Activated naive CD4-positive, alpha-beta T cell treated with anti-CD3 and anti-CD28 coated beads, Interleukin-2, amount 10 ng/mL, durations not matched to agents 7 days and 5 days (primary cell): ENCODE measurements at places on chromosomes 11 and 22.
A peak's percentile ranks its signal among the peaks of the same experiment; 100 is the strongest.

DNA sequence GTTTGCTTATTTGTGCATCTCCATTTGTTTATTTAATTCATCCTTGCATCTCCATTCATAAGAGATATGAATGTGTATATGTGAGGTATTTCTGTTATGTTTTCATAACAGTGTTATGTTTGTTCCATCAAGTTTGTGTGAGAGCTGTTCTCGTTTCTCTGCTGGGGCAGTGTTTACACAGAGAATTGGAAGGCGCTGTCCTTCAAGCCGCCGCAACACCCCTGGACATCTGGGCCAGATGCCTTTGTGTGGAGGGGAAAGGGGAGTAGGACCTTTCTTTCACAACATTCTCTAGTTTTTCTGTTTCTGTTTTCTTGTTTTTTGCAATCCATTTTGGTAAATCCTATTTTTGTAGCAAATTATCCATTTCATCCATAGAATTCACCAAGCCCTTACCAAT is 7.0 kb upstream of the TM7SF2 start:
- H3K4me1 ChIP-seq = peaks cover 12% of the 10 kb centered on the region
- no peaks in the 10 kb centered on the region for H3K27me3 ChIP-seq
- H3K4me3 ChIP-seq = no peak overlapping the region
- no peak overlapping the region for H3K27ac ChIP-seq
- H3K36me3 ChIP-seq = peaks cover 25% of the 10 kb centered on the region

DNA sequence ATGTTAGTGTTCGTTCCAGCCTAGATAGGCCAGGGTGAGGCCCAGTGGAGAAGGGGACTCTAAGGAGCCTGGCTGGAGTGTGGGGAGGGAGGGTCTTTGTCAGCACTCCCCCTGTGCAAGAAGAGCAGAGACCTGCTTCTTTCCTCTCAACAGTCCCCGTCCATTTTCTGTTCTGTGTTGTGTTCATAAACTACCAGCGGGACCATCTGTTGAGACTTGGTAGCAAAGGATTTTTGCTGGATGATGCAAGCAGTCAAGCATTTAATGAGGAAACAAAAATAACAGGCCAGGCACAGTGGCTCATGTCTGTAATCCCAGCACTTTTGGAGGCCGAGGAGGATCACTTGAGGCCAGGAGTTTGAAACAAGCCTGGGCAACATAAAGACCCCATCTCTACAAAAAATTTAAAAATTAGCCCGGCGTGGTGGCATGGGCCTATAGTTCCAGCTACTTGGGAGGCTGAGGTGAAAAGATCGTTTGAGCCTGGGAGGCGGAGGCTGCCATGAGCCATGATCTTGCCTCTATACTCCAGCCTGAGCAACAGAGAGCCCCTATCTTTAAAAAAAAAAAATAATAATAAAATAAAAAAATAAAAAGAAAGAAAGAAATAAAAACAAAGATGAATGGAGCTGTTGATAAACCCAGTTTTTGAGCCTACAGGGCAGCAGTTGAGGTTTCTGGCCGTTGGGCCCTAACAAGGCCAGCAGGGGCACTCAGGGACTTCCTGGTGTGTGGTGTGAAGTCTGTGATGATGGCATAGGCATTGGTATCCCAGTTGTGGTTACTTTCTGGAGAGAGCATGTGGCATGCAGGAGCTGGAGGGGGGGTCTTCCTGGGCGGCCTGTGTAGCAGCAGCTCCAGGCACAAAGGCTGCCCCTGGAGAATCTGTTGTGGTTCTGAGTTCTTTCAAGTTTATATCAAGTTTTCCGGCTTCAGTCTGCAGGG is 1.7 kb upstream of the TXNRD2 start:
- peak overlapping the region; percentile 94 for H3K4me3 ChIP-seq
- peak overlapping the region; percentile 94 for H3K27ac ChIP-seq
- H3K36me3 ChIP-seq = peaks cover 10% of the 10 kb centered on the region
- DNase-seq = no peak
- no peaks in the 10 kb centered on the region for H3K27me3 ChIP-seq

GRCh38 chr11:117239295-117239694 is 6.8 kb downstream of the RNF214 start:
- H3K4me3 ChIP-seq = no peak overlapping the region
- no peak for DNase-seq
- no peak overlapping the region for H3K27ac ChIP-seq
- peaks cover 2% of the 10 kb centered on the region for H3K4me1 ChIP-seq
- peaks cover 20% of the 10 kb centered on the region for H3K36me3 ChIP-seq

- no peaks in the 10 kb centered on the region for H3K27me3 ChIP-seq
- H3K4me3 ChIP-seq = no peak overlapping the region
- no peak for DNase-seq
- no peaks in the 10 kb centered on the region for H3K4me1 ChIP-seq
- no peaks in the 10 kb centered on the region for H3K36me3 ChIP-seq
- H3K27ac ChIP-seq = no peak overlapping the region
Observed at GRCh38 chr11:21343204-21343603, 673.8 kb downstream of the NELL1 start.

DNA sequence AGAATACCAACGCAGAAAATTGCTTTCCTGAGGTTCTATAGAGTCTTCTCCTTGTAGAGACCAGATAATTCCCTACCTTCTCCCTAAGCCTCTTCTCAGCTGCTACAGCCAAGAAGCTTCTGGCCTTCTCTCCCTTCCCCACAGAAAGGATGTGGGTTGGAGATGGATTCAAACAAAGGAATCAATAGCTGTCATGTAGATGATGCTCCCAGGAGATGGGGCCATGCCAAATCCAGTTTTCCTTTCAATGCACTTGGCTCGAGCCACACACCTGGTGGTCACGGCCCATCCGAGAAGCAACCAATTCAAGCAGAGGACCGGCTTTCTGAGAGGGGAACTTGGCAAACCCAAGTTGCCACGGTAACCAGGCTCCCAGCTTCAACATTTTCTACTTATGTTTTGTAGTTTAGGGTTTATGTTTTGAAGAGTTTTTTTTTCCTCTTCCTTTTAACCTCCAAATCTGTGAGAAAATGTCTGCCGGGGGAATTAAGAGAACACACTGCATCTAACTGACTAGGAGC is 31.3 kb upstream of the OPCML start:
- no peak overlapping the region for H3K27ac ChIP-seq
- no peak overlapping the region for H3K4me3 ChIP-seq
- H3K4me1 ChIP-seq = no peaks in the 10 kb centered on the region
- no peaks in the 10 kb centered on the region for H3K27me3 ChIP-seq
- H3K36me3 ChIP-seq = no peaks in the 10 kb centered on the region

DNA sequence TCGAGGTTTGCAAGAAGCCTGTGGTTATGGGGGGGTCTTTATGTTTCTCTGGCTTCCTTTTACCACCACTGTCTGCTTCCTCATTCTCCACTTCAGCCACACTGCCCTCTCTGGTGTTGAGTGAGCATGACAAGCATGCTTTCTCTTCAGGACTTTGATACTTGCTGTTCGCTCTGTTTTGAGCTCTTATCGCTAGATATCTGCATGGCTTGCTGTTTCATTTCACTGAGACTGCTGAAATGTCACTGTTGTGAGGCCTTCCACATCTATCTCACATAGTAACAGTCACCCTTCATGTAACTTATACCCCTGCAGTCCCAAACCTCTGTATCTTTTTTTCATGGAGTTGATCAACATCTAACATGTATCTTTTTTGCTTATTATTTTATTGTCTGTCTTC is 59.8 kb downstream of the TMEM135 start:
- peaks cover 32% of the 10 kb centered on the region for H3K36me3 ChIP-seq
- H3K4me3 ChIP-seq = no peak overlapping the region
- H3K27ac ChIP-seq = no peak overlapping the region
- H3K4me1 ChIP-seq = peaks cover 4% of the 10 kb centered on the region
- H3K27me3 ChIP-seq = no peaks in the 10 kb centered on the region
